ENCODE measurements at places on chromosomes 7 and 10.
A peak's percentile ranks its signal among the peaks of the same experiment; 100 is the strongest.

DNA sequence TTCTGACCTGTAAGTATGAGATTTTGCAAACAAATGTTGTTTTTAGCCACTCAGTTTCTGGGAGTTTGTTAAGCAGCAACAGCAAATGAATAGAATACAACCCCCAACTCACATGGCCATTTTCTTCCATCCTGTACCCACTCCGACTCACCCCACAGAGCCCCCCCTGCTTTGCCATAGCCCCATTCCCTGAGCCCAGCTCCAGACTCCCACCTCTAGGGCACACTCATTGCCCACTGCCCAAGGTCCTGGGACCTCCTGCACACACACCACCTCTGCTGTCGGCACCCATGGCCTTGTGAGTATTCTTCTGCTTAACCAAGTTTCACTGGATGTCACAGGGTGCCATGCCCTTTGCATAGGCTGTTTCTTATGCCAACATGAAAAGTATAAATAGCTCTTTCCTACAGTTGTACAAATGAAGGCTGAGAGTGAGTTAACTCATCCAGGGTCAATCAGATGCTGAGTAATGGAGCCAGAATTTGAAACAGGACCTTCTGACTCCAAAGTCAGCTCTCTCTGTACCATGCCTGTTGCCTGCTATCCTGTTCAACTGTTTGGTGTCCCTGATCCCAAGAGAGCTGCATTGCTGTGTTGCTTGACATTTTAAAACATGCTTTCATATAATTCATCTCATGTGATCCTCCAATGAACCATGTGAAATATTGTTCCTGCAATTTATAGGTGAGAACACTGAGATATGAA is 367.8 kb upstream of the ZMIZ1 start:
- no peak for DNase-seq

DNA sequence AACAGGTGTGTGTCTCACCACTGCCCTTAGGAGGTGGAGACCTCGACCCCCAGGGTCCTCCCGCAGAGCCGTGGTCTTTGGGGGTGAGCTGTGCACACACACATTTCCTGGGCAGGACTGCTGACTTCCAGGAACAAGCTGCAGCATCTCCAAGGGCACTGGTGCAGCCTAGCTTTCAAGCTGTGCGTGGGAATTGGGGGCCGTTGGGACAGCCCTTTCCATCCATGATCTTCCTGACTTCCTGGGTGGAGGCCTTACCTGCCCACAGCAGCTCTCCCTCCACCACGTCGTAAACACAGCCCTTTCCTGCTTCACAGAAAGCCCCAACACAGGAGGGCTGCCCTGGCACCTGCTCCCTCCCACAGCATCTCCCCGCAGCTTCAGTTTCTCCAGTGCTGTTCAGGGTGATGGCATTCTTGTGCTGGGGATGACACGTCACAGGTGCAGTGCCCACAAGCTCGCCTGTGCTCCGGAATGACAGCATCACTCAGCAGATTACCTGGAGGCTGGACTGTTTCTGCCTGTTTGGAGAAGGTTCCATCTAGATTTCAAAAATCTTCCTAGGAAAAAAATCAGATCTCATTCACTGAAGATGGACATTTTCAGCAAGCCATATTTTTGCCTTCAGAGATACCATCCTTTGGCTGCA is 208.0 kb upstream of the PPP2R2D start:
- no peak for DNase-seq

GRCh38 chr10:118812393-118812740 is 57.6 kb upstream of the CACUL1 start:
- no peak for DNase-seq

DNA sequence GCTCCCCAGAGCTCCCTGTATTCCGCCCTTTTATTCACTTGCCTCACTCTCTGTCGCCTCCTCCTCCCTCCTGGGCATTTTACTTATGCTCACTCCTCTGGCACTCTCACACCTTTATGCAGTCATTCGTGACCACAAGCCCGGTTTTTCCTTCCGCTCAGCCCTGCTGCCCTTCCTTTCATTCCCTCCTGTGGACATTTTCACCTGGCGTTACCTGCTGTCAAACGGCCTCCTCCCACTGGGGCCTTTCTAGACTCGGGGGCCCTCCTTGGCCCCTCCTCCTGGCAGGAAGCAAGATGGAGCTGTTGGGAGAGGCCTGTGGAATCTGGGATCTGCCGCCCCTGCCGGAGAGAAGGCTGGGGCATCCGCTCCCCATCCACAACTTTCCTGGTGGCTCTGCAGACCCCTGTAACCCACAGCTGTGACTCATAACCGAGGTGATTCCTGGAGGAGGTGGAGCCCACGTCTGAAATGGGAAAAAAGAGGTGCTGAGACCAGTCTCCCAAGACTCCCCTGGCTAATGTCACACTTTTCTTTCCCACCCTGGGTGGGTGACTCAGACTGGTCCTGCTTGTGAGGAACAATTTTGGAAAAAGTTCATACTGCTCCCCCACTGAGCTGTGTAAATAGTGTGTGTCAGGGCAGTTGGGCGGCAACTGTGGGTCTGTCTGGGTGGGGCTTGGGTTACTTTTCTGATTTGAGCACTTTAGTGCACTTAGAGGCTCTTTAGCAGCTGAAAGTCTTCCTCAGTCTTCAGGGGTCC is 1.2 kb downstream of the VCL start:
- peak; percentile 48 for DNase-seq

DNA sequence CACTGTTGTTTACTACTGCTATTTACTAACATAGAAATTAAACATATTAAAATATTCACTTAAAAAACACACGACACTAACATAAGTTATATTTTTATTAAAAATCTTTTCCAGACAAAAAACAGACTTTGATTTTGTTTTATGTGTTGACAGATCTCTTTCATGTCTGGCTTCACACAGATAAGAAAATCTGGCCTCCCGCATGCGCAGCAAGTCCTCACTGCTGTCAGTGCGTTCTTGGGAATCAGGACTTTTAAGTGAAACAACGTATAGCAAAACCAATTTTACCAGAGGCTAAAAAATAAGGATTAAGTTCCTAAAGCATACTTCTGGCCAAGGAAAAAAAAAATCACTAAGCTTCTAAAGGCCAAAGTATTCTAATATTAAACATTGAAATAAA is 1.2 kb upstream of the IDI1 start:
- no peak for DNase-seq

GRCh38 chr10:132517951-132518521 is 19.6 kb upstream of the INPP5A start:
- DNase-seq, result no peak

GRCh38 chr10:130064783-130065182 is 45.8 kb downstream of the C10orf143 start:
- no peak for DNase-seq

DNA sequence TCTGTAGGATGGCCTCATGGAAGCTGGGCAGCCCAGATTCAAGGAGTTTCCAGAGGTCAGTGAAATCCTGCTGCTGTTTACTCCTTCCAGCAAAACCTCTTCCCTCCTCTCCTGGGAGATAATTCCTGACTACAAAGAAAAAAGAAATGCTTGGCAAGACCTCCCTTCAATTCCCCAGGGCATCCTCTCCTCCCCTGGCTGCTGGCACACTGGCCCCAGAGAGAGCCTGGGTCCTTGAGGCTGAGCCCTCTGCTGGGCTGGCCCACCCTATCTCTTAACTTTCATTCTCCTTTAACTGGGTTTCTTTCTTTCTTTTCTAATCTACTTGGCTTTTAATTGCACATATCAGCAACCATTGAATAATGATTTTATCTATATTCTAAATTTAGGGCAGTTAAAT is 7.7 kb downstream of the DRGX start:
- no peak for DNase-seq

DNA sequence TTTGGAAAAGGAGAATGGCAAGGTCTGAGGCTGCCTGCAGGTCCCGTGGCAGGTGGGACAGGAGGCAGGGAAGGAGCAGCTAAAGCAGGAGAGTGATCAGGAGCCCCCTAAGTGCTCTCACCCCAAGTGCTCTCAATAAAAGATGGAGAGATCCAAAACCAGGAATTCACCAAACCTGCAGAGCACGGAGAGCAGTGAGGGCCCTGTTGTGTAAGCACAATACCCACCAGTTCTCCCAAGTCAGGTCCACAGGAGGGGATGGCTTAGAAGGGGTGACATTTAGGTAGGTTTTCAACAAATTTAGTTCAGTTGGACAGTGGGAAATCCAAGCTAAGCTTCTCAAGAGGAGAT is 40.8 kb downstream of the GNA12 start:
- no peak for DNase-seq

DNA sequence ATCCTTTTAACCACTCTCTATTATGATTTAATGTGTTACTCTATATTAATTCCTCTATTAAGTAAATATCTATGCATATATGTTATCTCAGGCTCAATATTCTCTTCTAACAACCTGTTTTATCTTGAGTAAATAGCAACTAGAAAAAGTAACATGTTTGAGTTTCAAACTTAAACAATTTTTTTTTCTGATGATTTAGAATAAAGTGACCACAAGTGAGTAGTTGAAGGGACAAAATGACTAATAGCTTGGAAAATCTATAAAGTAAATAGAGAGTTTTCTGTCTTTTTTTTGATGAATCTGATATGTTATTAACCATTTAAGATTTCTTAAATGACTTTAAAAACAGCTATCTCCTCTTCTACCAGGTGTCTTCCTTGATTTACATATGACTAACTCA is 483.8 kb downstream of the TFEC start:
- DNase-seq, result no peak

- no peak for DNase-seq
Measured at GRCh38 chr10:30818854-30819253, 189.3 kb upstream of the LYZL2 start.

- DNase-seq, result no peak
Measured at GRCh38 chr7:97094284-97094930, 23.1 kb upstream of the SDHAF3 start.

DNA sequence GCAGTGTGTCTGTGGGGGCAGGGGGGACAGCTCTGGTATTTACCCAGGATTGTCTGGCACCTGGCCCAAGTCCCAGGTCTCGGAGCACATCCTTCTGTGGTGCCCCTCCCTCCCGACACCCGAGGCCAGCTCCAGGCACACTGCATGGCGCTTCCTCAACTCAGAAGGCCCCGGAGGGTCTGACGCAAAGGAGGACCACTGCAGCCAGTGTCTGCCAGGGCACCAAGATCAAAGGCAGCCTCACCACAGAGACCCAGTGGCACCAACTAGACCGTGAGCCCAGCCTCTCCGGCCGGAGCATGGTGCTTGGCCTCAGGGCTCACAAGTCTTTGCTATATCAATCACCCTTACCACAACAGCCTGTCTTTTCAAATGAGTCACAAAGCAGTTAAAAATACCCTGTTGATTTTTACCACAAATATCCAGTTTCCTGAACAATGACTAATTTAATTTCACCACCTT is 99.3 kb upstream of the DDC start:
- no peak for DNase-seq

DNA sequence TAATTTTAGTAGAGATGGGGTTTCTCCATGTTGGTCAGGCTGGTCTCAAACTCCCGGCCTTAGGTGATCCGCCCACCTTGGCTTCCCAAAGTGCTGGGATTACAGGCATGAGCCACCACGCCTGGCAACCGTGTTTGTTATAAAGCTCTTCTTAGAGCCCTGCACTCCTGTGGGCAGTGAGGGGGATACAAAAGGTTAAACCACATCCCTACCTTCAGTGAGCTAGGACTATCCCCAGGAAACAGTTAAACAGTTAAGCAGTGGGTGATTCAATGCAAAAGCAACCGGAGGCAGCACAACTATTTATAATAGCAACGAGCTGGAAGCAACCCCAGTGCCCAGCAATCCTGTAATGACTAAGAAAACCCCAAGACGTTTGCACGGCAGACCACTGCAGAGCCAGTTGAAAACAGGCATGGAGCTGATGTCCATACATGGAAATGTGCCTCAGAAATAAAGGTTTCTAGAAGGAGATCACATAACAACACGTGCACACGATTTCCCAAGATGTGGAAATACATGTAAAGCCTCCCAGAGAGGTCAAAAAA is 107.2 kb upstream of the LYZL2 start:
- peak; percentile 62 for DNase-seq

GRCh38 chr7:79555571-79555970 is 102.1 kb upstream of the MAGI2 start:
- DNase-seq, result no peak
